ENCODE measurements at places on chromosomes 2 and 18.
A peak's percentile ranks its signal among the peaks of the same experiment; 100 is the strongest.

GRCh38 chr2:239025951-239026461 is 178.1 kb downstream of the TWIST2 start:
- no peak for DNase-seq

DNA sequence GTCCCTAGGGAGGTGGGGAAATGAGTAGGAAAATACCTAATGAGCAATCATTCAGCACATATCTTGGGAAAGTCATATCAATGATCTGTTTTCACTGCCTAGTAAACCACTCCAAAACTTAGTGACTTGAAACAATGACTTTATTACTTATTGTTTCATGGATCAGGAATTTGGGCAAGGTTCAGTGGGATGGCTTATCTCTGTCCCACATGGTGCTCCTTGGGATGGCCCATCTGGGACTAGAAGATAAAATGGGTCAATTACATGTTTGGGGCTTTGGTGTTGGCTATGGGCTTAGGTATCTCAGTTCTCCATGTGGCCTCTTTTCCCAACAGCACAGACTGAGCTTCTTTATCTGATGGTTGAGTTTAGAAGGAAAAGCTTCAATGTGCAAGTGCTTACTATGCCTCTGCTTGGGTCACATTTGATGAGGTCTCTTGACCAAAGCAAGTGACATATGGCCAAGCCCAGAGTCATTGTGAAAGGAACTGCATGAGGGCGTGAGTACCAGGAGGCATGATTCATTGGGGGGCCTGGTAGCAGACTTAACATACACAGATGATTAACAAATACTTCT is 218.1 kb upstream of the TNP1 start:
- DNase-seq = no peak

DNA sequence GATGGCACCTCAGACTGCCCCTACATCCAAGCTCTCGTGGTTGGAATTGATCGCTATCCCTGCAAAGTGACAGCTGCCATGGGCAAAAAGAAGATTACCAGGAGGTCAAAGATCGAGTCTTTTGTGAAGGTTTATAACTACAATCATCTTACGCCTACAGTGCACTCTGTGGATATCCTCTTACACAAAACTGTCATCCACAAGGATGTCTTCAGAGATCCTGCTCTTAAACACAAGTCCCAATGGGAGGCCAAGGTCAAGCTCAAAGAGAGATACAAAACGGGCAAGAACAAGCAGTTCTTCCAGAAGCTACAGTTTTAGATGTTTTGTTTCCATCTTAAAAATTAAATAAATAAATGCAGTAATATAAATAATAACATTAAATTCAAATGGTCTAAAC is 45.4 kb downstream of the INO80D start:
- DNase-seq = no peak

DNA sequence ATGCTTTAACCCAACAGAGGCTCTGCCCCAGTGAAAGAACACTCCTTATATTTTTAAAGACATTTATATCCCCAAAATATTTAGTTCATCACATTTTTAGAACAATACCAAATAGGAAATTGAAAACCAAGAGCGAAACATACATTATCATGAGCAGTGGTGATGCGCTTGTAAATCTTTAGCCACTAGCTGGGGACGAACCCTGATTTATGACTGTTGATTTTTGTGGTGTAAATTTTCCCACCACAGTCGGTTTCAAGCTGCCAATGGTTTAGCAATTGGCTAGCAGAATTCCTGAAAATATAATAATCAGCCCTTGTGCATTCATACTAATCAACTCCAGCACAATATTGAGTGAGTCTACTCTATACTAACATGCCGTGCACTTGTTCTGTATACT is 27.3 kb upstream of the EPC2 start:
- no peak for DNase-seq

DNA sequence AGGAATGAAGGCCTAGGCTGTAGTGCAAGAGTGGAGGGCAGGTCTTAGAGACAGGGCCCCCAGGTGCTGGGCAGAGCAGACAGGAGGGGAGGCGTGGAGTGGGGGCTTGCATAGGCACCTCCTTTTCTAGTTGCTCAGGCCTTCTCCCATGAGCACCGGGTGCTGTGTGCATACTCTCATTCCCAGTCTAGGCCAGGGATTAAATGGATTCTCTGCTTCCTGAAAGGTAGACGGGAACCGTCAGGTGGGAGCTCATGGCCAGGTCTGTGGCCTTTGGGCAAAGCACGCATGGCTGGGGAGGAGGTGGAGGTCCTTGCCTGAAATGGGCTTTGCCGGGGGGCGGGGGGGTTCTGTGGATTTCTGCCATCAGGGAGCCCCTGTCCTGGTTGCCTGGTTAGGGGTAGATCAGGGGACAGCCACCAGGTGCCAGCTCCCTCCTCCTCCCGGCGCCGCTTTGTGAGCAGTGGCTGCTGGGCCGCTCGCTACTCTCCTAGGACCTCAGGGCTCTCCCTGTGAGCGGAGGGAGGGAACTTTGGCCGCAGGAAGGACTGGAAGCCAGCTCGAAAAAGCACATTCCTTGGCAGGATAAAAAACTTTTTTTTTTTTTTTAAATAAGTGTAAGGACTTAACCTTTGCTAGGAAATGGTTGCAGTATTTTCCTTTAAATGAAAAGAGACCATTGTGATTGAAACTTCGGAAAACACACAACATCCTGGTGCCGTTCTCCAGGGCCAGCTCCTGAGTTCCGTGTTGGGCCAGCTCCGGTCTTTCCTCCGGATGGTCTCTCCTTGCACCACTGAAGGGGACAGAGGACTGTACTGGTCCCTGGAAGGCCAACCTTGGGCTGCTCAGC is 82.8 kb upstream of the HAAO start:
- DNase-seq = no peak

- no peak for DNase-seq
Observed at GRCh38 chr2:36147670-36148390, 207.7 kb upstream of the CRIM1 start.

GRCh38 chr2:10303181-10303693 is 533 bp downstream of the HPCAL1 start:
- DNase-seq = no peak

DNA sequence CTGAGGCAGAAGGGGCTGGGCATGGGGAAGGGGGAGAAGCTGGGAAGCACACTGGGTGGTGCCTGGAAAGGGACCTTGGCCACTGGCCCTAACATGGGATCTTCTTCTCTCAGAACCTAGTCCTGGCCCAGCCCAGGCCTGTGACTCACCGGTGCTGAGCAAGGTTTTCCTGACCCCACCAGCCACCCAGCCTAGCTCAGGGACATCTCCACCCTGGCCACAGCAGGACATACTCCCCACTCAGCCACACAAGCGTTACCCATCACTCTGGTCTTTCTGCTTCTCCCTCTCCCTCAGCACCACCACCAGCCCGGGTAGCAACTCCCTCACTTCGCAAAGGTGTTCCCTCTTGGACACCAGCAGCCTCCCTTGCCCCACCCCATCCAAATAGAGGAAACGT is 22.8 kb downstream of the TNS1 start:
- DNase-seq = no peak

GRCh38 chr2:189783451-189783926 is 650 bp downstream of the ORMDL1 start:
- no peak for DNase-seq

DNA sequence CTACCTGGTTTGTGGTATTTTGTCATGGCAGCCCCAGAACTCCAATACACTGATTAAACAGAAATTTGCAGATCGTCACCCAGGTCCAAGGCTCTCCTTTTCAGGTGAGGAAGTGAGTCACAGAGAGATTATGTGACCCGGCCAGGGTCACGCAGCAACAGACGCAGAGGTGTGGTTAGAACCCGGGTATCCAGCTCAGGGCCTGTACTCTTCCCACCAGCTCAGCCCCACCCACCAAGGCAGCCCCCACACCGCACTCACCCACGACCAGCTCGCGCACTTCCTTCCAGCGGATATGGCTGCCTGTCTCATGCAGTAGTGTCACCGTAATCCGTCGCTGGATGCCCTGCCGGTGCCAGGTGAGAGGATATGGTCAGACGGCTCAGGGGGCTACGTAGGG is 48.1 kb downstream of the AQP12A start:
- peak; percentile 44 for DNase-seq

- no peak for DNase-seq
Observed at GRCh38 chr2:55109219-55109891, 59.1 kb upstream of the RTN4 start.

- DNase-seq = peak; percentile 88
Observed at GRCh38 chr2:203706403-203706802, at the start of gene CD28. Gene CD28 (plus strand): TSS chr2:203706639. CDS start chr2:203706697, 58 bp downstream.

GRCh38 chr2:11813951-11814350 is 67.5 kb downstream of the LPIN1 start:
- no peak for DNase-seq

DNA sequence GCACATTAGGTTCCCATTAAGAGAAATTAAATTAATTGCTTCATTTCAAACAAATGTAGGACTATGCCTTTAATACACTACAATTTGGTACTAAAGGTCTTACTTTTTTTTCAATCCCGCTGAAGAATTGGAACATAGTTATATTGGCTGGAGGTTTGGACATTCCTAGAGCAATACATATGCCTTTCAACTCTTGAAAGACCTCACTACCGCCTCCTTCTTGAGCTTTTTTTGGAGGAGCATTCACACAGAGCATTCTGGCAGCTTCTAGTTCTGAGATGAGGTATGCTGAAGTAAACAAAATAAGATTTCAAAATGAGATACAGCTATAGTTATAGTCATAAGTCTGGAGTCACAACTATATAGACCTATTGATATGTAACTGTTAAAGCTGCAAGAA is 10.9 kb downstream of the FAM98A start:
- DNase-seq = no peak

DNA sequence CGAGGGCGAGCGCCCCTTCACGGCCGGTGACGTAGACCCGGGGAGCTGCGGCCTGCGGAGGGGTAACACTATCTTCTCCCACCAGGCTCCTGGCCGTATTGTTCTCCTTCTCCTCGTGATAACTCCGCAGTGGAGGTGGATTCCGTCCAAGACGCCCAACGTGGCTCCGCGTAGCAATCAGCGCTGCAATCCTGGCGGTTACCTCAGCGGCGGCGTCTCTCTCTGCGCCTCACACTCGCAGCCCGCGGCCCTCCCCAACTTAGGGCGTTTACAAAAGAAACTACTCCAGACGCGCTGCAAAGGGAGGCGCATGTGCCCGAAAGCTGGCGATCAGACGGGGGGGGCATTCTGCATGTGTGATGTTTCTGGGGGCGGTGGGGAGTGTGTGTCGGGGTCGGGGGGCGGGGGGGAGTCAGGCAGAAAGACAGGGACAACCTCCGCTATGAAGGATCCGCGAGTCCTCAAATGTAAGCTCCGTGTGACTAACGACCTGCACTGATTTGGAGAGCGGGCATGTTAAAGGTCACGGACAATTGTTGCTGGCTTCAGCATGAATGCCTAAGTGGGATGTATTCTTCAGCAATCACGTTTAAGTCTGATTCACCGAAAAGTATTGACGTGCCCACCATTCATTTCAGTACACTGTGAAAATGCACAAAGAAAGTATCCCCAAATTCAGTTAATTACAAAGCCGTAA is 1.3 kb upstream of the ZNF516 start:
- no peak for DNase-seq

GRCh38 chr18:30595942-30596341 is 446.6 kb downstream of the DSC3 start:
- no peak for DNase-seq

- no peak for DNase-seq
Observed at GRCh38 chr2:204706939-204707338, 161.7 kb downstream of the PARD3B start.

- no peak for DNase-seq
Observed at GRCh38 chr2:226802573-226802972, 3.0 kb upstream of the IRS1 start.

GRCh38 chr2:169513926-169514325 is 4.4 kb downstream of the KLHL41 start:
- no peak for DNase-seq

GRCh38 chr2:33735096-33735495 is 136.0 kb upstream of the FAM98A start:
- DNase-seq = no peak

DNA sequence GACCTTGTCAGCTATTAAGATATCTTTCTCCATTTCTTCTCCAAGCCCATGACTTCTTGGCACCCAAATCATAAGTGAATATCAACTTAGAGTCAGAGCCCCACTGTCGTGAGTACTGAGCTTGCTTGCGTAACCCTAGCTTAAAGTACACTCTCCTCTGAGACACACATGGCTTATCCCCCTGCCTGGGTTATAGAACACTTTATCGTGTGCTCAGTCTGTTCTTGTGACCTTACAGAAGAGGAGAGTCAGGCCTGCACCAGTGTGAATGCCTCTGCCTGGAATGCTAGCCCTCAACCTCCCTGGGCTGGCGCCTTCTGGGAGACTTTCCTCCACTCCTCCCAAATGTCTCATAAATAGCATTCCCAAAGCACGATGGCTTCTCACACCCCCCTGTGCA is 79.3 kb downstream of the CEP192 start:
- no peak for DNase-seq

Data from T-helper 22 cell (primary cell).